ENCODE measurements at places on chromosomes 4 and X.

- DNase-seq: no peak
Measured at GRCh38 chr4:188109157-188109755, at the start of gene TRIML2. TSS of gene TRIML2 (minus strand) at chr4:188109603. CDS start at chr4:188105368, 4,235 bp downstream.

- DNase-seq: no peak
Measured at GRCh38 chr4:88674979-88675378, 22.6 kb downstream of the NAP1L5 start.

DNA sequence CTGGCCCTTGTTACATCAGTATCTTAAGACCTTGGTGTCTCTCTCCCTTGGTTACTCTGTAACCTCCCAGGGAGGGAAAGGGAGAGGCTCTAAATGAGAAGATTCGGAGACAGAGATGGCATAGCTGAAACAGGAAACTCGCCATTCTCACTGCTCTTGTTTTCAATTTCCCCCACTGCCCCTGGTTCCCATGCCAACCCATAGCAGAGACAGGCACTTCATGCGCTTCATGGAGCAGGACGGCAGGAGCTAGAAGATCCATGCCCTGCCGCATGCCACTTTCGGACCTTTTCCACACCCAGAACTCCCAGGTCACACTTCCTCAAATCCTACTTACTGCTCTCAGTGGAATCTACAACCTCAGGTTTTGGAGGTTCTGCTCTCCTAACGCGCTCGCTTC is 3.1 kb downstream of the ZMYM3 start:
- no peak for DNase-seq

DNA sequence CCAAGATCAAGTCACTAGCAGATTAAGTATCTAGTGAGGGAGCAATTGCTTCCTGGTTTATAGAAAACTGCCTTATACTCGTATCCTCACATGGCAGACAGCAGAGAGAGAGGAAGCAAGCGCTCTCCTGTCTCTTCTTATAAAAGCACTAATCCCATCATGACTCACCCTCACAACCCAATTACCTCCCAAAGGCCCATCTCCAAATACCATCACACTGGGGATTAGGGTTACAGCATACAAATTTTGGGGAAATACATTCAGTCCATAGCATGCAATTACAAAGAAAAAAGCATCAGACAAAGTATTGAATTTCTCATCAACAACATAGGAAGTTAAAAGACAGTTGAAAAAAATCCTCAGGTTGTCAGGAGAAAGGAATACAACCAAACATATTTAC is 292.6 kb downstream of the IQCM start:
- DNase-seq: no peak

- DNase-seq: no peak
Measured at GRCh38 chr4:174757736-174758135, 71.3 kb downstream of the GLRA3 start.

DNA sequence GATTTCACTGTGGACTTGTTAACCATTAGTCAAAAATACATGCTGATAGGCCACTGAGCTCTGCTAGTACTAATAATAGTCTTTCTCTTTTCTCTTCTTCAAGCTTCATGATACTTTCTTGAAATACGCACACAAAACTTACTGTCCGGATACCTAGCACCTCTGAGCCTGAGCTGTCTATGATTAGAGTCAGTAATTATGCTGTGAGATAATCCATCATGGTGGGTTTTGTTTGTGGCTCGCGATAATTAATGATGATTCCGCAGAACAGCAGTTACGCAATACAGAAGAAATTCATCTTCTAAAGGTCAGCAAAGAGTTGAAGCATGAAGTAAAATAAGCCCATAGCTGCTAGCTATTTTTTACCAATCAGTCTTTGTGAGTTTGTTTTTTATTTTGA is 511.5 kb upstream of the GALNT7 start:
- DNase-seq: no peak

DNA sequence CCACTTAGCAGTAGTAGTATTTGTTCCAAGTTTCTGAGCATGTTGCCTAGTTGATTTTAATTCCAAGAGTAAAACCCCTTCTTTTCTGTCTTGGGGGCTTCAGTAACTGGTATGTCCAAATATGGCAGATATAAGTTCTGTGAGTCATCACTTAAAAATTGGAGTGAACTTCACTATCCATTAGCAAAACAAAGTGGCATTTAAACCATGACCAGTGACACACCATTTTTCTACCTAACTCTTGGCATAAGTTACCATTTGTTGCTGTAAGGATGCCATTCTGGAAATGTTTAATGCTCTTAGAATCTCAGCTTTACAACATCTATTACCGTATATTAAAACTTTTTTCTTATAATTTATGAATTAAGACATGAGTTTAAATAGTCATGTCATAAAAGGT is 102.0 kb downstream of the CBR4 start:
- no peak for DNase-seq

- peak; percentile 0 for DNase-seq
Measured at GRCh38 chr4:30605616-30606190, 114.5 kb upstream of the PCDH7 start.

DNA sequence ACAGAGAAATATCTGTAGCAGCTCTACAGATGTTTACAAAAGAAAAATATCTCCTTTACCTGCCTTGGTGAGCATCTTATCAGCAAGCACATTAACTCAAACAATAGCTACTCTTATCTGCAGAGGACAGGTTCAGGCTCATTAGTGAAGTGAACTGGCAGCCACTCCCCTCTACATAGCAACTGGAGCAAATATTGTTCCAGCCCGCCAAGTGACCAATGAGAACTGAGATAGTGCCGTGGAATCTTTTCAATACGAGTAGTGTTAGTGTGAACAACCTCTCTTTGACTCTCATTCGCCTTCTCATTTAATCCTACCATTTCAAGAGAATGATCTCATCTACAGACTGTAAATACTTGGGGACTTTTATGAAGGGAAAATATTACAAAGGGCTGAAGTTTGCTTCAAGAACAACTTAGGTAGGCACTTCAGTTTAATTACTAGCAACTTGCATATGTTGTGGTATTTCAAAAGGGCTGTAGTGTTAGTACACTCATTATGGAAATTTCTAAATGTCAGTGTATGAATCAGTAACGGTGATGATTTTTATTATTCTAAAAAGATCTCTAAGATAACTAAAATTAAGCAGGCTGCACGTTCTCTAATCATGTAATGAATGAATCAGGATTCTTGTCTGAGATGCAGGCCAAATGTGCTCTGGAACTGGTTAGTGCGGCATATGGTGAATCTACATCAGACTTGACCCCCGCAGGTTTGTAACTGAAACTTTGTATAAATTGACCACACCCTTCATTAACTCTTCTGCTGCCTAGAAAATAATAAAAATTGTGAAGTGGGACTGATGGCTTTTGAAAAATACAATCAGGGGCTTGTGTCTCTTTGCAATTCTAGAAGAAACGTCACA is 72.4 kb downstream of the PALLD start:
- peak; percentile 18 for DNase-seq

DNA sequence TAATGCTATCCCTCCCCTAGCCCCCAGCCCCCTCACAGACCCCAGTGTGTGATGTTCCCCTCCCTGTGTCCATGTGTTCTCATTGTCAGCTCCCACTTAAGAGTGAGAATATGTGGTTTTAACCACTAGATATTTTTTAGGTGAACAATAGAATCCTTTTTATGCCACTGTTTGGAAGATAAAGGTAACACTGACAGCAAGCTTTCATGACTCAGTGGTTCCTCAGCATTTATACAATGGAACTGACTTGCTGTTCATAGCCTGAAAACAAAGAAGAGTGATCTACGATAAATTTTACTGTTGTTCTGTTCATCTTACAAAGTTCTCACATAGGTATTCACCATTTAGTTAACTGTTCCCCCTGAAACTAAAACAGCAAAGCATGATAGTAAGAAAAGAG is 147.8 kb downstream of the ARHGAP10 start:
- no peak for DNase-seq

DNA sequence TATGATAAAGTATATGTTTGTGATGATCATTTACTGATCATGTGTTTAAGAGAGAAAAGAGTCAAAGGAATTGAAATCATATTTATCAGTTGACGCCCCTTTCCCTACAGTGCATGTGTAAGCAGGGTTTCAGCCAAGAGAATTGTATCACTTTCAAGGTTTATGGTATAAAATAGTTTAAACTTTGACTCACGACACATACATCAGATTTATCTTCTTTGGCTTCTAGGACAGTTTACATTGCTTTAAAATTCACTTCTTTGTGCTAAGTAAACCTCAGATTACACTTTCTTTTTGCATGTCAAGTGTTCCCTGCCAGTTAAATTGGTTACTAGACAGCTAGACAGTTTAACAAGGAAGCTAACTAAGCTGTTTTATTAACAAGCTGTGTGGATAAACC is 86.3 kb upstream of the MYOZ2 start:
- no peak for DNase-seq

DNA sequence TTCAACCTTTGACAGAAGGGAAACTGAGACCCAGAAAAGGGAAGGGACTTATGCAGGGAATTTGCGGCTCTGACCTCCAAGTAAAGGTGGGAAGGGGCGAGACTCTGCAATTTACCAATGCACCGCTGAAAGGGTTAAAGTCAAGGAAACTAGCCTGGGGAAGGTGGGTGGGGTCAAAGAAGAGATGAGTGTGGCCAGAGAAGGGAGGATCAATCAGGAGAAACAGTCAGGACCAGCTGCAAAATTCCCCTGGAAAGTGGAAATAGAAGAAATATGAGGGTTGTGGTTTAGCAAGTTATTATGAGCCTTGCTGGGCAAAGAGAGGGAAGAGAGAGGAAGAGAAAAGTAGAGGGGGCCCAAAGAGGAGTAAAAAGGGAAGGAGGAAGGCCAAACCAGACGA is 30.5 kb downstream of the STARD8 start:
- no peak for DNase-seq

DNA sequence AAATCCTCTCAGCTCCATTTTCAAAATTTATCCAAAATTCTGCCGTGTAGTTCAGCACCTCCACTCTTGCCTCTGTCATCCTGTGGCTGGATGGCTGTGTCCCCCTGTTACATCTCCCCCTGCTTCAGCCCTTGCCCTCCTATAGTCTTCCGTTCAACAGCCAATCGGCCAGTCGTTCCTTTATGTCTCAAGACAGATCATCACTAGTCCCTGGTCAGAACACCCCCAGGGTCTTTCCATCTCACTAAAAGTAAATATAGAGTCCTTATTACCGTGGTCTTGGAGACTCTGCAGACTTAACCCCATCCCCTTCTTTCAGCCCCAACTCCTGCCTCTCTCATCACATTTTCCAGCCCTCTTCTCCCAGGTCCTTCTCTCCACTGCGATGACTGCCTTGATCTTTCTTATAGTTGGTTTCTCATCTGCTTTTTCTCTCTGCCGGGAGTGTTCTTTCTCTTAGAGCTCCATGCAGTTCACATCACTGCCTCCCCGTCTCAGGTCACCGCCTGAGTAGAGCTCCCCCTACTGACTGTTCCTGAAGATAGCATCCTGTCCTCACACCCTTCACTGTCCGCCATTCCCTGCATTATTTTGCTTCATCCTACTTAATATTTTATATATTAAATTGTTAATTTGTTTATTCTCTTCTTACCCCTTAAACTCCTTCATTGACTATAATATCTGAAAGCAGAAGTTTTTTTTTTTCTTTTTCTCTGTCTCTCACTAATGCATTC is 736.9 kb upstream of the MAGEB2 start:
- peak; percentile 30 for DNase-seq

DNA sequence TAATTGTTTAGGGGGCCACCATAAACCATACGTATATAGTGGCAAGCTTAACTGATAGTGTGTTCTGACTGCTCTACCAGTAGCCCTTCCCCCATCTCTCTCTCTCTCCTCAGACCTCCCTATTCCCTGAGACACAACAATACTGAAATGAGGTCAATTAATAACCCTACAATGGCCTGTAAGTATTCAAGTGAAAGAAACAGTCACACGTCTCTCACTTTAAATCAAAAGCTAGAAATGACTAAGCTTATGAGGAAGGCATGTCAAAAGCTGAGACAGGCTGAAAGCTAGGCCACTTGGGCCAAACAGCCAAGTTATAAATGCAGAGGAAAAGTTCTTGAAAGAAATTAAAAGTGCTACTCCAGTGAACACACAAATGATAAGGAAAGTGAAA is 78.0 kb downstream of the PRDM5 start:
- no peak for DNase-seq

DNA sequence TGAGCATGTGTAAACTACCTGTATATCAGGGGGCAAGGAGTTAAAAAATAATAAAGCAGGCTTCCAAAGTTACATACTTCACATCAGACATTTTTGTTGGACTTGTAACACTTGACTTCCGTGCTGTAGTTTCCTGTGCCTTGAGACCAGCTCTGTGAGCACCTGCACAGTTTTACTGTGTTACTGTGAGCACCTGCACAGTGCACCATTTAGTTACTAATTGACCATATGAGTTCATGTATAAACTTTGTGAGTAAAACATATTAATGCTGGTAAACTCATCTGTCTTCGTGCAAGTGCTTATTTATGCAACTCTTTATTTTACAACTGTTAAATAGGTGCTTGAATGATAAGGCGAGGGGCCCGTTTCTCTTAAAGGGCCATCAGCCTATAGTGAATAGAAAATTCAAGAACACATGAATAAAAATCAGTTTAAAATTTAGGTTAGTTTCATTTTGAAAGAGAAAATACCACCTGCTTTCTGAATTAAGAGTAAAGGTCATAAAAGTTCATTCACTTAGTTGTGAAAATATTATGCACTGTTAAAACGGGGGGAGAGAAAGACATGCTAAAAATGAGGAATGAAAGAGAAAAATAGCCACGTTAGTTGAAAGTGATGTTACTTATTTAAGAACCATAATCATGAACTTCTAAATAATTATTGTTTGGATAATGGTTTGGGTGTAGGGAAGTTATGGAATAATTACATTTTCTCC is 42.4 kb downstream of the USP9X start:
- no peak for DNase-seq

DNA sequence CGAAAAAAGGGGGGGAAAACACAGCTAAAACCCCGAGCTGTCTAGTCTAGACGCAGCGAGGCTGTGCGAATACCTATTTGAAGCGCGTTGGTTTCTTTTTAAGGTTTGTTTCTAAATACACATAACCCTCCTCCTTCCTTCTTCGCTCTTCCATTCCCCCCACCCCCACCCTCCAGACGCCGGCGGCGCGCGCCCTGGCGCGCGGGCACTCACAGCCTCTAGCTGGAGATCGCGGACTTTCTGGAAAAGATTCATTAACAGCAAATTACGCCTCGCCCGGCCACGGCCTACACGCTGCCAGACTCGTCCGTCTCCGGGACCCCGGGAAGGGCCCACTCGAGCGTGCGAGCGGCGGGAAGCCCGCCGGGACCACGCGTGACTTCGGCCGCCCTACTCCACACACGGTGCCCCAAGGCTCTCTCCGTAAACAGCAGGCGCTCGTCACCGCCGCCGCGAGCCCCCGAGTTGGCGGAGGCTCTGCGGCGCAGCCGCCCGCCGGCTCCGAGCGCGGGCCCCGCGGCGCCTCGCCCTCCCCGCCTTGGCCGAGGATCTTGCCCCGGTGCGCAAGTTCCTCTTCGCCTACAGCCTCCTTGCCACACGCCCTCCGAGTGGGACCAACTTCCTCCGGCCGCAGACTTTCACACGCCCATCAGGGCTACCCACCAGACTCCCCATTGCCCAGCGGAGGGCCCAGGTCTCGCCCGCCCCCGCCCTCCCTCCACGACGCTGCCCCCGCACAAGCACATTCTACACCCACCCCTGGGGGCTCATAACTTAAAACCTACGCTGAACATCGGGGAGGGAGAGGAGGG is 2.0 kb downstream of the BCOR start:
- no peak for DNase-seq

GRCh38 chr4:54913751-54914526 is 211.5 kb downstream of the KDR start:
- peak; percentile 74 for DNase-seq
